ENCODE measurements at places on chromosomes 2 and 18.
A peak's percentile ranks its signal among the peaks of the same experiment; 100 is the strongest.

DNA sequence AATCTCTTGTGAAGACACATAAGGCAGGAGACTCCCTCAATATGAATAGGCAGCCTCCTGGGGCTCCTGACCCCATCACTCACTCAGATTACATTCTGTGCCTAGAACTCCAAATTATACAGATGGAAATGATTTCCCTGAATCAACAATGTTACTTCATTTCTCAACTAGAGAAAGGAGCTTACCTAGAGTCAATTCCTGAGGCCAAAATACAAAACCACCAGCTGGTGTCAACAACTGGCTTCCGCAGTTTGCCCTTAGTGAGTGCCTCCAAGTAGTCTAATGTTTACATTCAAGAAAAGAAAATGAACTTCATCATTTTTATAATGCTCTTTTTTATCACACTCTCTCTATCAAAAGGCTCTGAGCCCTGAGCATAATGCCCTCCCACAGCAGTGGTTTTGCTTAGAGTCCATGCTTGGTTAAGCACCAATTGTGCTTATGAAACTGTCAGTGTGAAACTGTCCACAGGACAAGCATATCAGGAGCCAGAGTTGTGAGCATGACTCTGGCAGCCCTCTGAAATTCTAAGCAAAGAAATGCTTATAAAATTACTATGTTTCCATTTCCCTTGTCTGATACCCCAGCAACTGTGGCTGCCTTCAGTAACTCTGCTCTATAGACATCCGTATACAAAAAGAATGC, 305.7 kb upstream of the PKDCC start:
- DNase-seq = no peak

GRCh38 chr2:190214426-190215194, 105.0 kb downstream of the HIBCH start:
- DNase-seq = no peak

DNA sequence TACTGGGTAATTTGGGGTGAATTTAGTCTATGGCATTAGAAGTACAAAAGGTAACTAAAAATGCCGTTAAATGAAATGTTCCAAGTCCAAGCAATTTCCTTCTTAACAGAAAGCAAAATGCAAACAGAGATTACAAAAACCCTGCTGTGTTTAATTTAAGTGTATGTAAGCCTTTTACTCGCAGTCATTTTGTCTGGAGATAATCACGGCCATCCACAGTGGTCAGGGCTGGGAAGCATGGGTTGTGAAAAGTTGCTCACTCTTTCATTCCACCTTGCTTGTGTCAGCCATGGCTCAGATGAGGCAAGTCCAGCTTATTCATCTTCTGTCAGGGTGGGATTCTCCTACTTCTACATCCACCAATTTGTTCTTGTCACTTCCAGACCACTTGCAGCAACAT, 983.6 kb upstream of the ZEB2 start:
- DNase-seq = no peak

DNA sequence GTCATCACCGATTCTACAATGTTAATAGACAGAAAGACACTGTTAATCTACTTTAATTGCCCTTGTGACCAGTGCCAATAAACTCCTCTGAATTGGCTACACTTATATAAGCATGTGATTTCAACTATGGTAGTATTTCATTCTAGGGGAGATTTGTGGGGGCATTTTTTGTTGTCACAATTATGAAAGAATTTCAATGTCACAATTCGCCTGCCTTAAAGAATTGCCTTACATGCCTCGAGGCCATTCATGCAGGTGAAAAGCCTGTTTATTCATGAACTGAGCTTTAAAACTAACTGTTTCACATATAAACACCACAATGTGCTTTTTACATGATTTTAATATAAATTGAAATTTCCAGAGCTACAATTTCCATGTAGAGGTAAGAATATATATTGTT, 162.8 kb downstream of the GCA start:
- DNase-seq = no peak

DNA sequence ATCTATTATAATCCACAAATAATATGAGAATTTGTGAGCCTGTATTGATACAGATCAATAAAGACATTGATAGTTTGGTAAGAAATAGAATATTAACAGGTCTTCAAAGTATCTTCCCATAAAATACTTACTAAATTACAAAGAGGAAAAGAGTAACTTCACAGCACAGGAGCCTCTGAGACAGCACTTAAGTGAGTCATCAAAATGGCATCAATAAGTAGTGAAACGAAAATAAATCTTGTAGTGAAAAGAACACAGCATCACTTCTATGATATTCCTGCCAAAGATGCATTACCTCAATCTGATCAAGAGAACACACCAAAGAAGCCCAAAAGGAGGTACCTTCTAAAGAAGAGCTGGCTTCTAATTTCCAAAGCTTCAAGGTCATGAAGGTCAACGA, 116.4 kb downstream of the CBLN2 start:
- DNase-seq = no peak

- DNase-seq = no peak
Observed at GRCh38 chr2:217826520-217826919, 176.3 kb downstream of the TNS1 start.

DNA sequence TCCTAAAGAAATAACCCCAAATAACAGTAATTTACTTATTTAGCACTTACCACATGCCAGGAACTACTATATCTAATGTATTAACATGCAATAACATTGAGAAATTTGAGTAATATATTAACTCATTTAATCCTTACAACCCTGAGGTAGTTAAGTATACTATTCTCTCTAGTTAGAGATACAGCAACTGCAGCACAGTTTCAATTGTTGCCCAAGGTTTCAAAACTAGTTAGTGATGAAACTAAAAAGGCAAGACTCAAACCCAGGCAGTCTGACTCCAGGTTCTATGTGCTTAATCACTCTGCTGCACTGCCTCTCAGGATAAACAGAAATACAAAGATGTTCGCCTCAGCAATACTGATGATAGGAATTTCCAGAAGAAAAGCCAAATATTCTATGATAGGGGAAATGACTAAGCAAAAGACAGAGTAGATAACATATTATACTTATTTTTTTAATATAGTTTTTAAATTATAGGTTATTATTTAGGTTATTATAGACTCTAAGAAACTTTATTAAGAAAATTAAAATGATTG, 88.0 kb downstream of the SS18 start:
- DNase-seq = no peak

- no peak for DNase-seq
Observed at GRCh38 chr2:67159929-67160328, 237.2 kb upstream of the ETAA1 start.

- no peak for DNase-seq
Observed at GRCh38 chr2:222088561-222088960, 210.2 kb downstream of the PAX3 start.

DNA sequence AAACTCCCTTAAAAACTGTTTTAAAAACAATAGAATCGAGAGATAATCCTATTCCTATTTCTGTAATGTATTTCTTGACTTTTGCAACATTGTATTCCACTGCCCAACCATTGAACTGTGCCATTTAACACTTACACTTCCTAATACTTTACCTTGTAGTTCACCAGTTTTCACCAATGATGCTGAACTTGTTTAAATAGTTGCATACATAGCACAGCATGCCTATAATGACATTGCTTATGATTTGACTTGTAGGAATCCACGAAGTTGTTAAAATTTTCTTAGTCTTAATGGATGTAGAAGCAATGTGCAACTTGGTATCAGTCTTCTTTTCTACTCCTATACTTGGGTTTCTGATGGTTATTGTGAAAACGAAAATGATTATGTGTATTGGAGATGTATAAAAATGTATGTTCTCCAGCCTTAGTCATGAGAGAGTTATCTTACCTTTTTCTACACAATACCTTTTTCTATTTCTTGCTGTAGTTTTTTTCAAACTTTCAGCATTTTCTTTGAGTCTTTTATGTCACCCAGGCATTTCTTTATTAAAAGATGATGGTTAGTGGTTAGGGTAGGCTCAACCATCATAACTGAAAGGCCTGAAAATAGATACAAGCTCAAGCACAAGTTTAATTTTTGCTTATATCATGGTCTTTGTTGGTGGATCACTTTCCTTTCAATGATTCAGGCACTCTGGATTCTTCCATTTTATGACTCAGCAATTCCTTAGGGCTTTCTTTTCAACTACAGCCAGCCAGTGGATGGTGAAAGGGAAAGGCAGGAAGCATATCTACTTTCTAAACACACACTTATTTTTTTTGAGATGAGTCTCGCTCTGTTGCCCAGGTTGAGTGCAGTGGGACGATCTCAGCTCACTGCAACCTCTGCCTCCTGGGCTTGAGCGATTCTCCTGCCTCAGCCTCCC, 9.4 kb downstream of the GPD2 start:
- DNase-seq = no peak

- DNase-seq = no peak
Observed at GRCh38 chr18:7224198-7224597, 6.7 kb upstream of the LRRC30 start.

GRCh38 chr2:110114831-110115255, 779 bp downstream of the MALL start:
- no peak for DNase-seq

GRCh38 chr2:231334179-231334930, 61.2 kb upstream of the B3GNT7 start:
- no peak for DNase-seq

GRCh38 chr2:162333968-162334367, 10.0 kb upstream of the GCA start:
- no peak for DNase-seq

- DNase-seq = peak; percentile 52
Observed at GRCh38 chr18:13566941-13567746, 159.2 kb downstream of the FAM210A start.

DNA sequence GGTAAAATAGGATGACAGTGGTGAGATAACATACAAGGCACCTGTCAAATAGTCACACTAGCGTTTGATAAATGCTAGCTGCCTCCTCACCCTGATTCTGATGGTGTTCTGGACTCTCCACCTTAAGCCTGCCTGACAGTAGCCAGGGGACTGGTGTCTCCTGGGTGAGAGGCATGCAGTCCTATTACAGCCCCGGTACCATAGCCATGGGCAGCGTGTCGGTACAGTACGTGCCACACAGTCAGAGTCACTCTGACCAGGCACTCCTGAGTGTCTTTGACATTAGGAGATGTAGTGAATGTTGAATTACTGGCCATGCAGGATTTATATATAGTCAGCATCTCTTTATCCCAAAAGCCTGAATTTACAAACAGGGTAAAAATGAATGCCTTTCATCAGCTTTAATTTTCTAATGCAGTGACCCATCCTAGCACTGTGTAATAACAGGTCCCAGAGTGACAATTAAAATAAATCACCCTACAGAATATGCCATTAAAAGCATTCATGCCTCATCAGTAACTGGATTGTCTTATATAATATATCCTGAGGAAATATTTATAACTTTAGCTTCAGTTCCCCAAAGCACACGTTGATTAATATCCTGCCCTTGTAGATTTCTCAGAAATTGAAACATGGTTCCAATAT, 760.3 kb upstream of the SOX11 start:
- no peak for DNase-seq

- DNase-seq = no peak
Observed at GRCh38 chr2:220664272-220665107, 907.6 kb downstream of the EPHA4 start.

DNA sequence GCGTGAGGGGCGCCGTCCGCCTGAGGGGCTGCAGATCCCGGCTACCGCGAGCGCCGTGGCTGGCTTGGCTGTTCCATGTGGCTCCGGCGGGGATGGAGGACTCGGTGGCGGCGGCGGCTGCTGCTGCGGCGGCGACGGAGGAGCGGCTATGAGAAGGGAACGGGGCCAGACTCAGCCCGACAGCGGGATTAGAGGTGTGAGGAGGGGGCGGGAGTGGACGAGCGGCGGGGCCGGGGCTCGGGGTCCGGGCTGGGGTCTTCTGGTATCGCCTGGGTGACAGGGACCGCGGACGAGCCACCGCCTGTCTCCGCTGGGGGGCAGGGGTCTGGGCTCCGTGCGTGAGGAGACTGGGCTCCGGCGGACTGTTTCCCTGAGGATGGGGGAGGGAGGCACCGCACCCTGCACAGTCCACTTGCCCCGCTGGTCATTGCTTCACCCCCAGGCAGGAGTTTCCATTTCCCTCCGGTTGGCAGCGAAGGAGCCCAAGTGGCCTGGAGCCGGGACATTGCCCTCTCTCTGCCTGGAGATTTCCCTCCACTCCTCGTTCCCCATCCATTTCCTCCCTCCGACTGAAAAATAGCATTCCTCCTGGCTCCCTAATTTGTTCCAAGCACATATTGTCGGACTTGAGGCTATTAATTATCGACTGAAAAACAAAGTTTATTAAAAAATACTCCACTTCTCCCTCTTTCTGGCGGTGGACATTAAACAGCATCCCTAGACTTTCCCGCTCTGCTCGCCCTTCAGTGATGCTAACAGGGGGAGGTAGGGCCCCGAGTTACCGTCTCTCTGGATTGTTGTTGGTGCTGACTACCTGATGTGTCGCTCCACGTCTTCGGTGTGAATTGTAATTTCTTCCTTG, 577 bp downstream of the EHBP1 start:
- peak; percentile 56 for DNase-seq

- no peak for DNase-seq
Observed at GRCh38 chr2:239464166-239465016, 63.6 kb upstream of the HDAC4 start.

GRCh38 chr18:78069784-78070664, 820.4 kb downstream of the GALR1 start:
- DNase-seq = no peak

- DNase-seq = no peak
Observed at GRCh38 chr2:36002941-36003340, 352.6 kb upstream of the CRIM1 start.

GRCh38 chr18:42536442-42536841, 579.0 kb downstream of the RIT2 start:
- no peak for DNase-seq

- DNase-seq = no peak
Observed at GRCh38 chr2:170237572-170238120, 59.7 kb downstream of the MYO3B start.

- no peak for DNase-seq
Observed at GRCh38 chr2:192953116-192953515, 758.4 kb upstream of the TMEFF2 start.

DNA sequence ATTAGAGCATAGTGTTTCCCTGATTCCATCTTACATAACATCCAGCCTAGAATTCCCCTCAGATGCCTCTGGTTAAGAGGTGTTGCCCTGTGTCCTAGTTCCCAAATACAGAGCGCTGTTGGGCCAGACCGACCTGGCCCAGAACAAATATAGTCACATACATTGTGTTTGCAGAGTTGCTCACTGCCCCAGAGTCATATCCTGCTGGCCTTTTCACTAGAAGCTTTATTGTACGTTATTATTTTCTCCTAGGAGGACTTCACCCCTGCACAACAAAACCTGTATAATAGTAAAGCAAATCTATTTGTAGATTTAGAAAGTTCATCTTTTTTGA, 11.1 kb upstream of the MAP4K3 start:
- DNase-seq = no peak

DNA sequence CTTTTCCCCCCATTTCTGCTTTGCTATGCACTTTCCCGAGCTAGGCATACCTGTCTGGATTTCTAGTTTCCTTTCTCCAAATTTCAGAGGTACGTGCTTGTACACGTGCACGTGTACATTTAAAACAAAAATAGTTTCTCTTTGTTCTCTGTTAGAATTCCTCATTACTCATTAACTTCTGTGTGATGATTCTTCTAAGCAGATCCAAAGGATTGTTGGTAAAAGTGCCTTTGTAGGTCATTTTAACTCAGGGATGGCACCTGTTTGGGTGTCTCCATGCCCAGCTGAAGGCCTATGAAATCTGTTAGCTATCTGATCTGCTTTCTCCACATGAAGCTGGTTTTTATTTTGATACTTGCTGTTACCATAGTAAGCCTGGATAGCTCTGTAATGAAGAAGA, 264.3 kb downstream of the LPIN1 start:
- no peak for DNase-seq

GRCh38 chr2:239143858-239144712, 256.7 kb downstream of the HDAC4 start:
- peak; percentile 43 for DNase-seq

All from activated CD4-positive, alpha-beta T cell treated with anti-CD3 and anti-CD28 coated beads for 48 hours (primary cell).